ENCODE measurements at places on chromosomes 3 and 15.

DNA sequence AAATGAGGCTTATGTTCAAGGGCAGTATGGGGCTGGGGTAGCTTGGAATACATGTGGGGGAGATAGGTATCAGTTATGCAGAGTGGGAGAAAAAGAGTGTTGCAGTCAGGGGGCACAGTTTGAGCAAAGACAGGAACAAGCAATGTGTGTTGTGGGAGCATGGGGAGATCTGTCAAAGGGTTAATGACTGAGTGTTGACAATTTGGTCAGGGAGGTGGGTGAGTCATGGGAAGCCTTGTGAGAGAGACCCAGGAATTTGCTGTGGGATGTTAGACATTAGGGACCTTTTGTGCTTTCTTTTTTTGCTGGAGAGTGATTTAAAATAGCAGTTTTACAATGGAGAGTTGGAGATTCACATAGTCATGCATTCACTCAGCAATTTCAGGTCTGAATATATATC, 221.6 kb upstream of the NR2E3 start:
- no peak for DNase-seq

- no peak for DNase-seq
These were observed 16.5 kb upstream of the USP50 start for GRCh38 chr15:50562735-50563640.

DNA sequence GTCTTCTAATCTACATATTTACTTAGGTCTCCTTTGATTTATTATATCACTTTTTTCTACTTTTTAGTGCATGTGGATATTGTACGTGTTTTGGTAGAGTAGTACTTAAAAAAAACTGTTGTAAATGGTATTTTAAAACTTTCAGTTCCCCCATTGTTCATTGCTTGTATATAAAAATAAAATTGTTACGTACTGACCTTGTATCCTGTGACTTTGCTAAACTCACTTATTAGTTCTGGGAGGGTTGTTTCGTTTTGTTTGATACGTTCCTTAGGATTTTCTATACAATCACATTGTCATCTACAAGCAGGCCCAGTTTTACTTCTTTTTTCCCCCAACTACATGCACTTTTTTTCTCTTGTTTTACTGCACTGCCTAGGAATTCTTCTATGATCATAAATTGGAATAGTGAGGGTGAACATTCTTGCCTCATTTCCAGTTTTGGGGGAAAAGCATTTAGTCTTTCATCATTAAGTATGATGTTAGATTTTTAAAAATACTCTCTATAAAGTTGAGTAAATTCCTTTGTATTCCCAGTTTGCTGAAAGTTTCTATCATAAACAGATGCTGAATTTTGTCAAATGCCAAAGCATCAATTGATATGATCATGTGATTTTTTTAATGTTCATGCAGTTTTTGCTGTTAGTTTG, 33.5 kb upstream of the ACKR4 start:
- DNase-seq = no peak

DNA sequence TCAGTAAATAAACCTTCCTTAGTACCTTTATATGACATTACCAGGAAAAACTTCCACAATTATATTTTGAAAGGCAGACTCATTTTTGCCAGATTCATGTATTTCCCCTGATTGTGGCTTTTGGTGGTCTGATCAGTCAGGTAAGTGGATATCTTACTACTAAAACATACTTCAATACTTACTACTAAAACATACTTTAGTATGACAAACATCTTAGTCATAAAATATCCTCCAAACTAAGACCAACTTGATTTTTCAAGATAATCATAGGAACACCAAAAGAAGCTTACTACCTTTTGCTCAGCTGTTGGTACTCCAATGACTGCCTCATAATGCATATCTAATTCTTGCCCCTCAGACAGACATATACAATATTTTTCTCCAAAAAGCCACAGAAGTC, 9.3 kb downstream of the TJP1 start:
- DNase-seq = no peak

DNA sequence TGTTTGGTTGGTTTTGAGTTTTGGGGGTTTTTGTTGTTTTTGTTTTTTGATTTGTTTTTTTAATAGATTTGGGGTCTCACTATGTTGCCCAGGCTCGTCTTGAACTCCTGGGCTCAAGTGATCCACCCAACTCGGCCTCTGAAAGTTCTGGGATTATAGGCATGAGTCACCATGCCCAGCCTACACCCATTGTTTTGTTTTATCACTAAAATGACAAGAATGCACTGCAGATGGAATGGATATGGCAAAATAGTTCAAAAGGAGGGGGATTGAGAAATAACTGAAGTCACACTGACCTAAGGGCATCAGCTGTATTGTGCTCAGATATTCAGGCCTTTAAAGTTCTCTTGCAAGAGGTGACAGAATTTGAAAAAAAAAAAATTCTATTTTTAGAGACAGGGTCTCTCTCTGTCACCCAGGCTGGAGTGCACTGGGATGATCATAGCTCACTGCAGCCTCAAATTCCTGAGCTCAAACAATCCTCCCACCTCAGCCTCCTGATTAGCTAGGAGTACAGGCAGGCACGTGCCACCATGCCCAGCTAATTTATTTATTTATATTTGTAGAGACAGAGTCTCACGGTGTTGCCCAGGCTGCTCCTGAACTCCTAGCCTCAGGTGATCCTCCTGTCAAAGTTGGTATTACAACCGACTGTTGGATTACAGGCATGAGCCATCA, 4.4 kb upstream of the RASA2 start:
- DNase-seq = no peak

GRCh38 chr3:115418583-115418982, 204.7 kb upstream of the GAP43 start:
- DNase-seq = no peak

DNA sequence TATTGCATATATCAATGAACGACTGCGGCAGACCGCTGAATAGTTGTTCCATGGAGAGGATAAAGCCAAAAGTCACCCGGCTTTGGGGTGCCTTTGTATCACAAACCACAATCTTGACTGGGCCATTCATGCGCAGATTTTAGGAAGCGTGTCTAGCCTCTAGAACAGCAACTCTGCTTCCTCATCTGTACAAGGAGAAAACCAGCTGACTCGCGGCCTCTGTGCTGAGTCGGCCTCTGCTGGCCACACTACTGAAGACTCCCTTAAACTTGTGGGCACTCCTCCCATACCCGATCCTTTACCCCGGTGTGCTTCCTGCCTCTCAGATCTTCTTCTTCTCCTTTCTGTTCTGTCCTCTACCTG, 872 bp downstream of the DLEC1 start:
- DNase-seq = peak; percentile 49

DNA sequence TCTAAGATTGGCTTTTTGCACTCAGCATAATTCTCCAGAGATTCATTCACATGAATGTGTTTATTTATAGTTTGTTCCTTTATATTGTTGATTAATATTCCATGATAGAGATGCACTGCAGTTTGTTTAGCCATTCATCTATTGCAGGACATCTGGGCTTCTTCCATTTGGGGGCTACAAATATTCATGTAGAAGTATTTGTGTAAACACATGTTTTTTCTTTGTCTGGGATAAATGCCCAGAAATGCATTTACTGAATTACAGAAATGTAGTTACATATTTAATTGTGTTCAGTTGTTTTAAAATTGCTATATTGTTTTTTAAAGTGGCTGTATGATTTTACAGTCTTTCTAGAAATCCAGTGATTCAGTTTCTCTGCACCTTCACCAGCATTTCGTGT, 635.0 kb downstream of the ZIC1 start:
- no peak for DNase-seq

- DNase-seq = no peak
These were observed 24.2 kb upstream of the TNK2 start for GRCh38 chr3:195932418-195933043.

DNA sequence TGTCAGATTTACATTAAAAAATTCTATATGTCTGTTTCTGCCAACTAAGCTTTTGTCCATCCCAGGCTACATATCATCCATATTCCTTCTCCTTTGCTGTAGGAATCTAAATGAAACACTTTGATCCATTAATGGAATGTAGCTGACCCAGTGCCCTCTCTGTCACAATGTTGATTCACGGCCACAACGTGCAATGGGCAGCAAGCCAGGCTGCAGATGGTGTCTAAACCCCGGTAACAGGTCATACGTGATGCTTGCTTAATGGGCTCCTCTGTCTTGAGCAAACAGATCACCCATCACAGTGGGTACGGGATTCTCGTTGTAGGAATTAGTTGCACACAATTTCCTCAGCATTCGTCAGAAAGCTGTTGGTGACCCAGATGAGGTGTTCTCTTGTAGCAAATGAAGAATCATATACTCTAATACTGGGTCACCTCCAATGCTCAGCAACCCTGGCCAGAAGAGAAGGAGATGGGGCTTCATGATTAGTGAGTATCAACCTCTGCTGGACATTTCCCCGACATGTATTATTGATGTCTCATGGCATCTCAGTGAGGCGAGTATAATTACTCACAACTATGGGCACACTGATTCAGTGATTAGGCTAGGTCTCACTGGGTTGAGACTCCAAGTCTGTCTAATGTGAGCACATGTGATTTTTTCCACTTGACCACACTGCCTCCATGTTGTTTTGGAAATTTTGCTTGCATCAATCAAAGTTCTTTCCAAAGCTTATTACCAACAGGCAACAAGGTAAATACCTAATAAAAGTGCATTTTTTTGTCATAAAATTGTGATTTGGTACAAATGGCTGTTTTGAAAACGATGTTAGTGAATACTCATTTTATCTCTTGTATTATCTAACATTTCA, 12.9 kb upstream of the DCBLD2 start:
- no peak for DNase-seq

DNA sequence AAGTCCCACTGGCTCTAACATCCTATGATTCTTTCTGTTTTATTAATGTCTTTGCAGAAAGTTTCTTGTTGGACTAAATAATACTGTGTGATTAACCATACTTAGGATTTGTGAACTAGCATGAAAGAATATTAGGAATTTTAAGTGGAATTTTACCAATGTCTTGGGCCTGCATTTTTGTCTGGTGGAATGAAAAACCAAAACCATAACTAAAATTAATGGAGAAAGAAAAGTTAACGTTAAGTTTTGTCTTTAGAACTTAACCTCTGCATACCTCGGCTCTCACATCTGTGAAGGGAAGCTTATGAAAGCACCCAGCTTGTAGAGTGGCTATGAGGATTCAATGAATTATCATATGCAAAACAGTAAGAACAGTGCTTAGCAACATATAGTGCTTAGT, 6.5 kb downstream of the FBN1 start:
- no peak for DNase-seq

GRCh38 chr3:182519569-182519968, 273.7 kb upstream of the ATP11B start:
- no peak for DNase-seq

GRCh38 chr15:85543741-85544155, 163.3 kb downstream of the AKAP13 start:
- DNase-seq = peak; percentile 28

DNA sequence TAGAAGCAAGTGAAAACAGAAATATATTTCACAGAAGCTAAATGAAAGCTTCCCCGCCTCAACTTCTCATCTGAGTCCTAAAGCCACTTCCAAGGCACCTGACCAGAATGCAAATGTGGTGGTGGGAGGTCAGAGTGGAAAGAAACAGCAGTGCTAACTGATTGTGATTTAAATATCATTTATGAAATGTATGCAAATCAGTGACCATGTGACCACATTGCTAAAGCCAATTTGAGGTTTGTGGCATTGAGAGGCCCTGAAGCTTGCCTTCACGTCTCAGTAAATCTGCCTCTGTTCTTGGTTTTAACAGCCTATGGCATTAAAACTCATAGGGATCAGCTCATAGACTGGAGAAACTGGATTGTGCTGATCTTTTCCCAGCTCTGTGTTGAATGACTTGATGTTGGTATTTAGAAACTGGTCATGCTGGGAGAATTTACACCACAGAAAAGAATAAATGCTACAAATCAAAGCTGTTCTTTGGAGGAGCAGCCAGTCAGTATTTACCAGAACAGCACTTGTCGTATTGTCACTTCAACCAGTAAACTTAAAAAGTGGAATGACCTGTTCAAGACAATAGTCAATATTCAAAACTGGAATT, 481.4 kb upstream of the ALCAM start:
- DNase-seq = no peak

GRCh38 chr3:147656023-147656422, 246.9 kb downstream of the ZIC1 start:
- DNase-seq = no peak

GRCh38 chr15:69804786-69805185, 292.9 kb downstream of the TLE3 start:
- DNase-seq = no peak

- no peak for DNase-seq
These were observed 5.9 kb upstream of the TMEM44 start for GRCh38 chr3:194638991-194639605.

DNA sequence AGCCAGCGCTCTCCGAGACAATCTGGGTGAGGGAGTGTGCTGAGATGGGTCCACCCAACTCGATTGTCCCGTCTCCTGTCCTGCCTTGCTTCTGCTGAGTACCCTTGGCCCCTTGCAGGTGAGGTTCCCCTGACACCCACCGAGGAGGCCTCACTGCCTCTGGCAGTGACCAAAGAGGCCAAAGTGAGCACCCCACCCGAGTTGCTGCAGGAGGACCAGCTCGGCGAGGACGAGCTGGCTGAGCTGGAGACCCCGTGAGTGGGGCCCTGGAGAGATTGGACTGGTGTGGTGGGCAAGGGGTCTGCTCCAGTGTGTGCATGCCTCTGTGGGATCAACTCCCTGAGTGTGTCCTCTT, 23.6 kb downstream of the NBEAL2 start:
- DNase-seq = no peak

DNA sequence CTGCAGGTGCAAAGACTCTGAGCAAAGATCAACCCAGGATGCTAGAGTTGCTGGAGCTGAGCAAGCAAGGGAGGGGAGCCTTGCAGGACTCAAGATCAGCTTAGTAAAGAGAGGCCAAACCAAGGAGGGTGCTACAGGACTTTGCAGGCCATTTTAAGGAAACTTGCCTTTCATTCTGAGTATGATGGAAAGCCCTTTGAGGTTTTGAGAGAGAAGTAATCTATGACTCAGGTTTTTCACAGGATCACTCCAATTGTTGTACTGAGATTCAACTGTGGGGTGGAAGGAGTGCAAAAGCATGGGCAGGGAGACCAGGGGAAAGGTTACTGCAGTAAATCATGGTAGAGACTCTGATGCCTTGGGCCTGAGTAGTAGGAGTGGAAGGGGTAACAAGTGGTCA, 260.4 kb upstream of the GPR149 start:
- DNase-seq = no peak

GRCh38 chr3:178777718-178778411, 241.6 kb downstream of the KCNMB2 start:
- DNase-seq = no peak

DNA sequence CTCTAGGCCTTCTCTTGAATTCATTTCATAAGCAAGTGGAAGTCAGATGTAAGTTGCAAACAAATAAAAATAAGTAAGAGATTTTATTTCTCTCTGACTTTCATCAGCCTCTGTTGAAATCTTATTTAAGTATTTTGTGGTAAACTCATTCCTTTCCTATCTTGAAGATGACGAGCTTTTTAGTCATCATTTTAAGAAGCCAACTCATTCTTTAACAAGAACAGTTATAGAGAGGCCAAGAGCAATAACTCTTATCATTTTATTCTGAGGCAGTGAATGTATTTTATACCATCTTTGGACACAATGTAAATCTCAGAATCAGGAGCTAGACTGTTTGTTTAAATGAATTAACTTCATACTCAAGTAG, 147.5 kb upstream of the MBNL1 start:
- no peak for DNase-seq
